ENCODE measurements at places on chromosomes 5 and 9.

GRCh38 chr5:26986985-26987384 is 51.4 kb downstream of the CDH9 start:
- no peak for DNase-seq

DNA sequence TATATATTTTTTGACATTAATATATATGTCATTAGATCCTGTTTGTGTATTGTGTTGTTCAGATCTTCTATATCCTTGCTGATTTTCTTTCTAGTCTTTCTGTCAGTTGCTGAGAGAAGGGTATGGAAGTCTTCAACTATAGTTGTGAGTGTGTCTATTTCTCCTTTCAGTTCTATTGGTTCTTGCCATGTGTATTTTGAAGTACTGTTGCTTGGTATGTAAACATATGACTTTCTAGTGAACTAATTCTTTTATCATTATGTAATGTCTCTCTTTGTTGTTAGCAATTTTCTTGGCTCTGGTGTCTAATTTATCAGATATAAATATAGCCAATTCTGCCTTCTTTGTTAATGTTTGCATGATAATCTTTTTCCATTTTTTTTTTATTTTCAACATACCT is 84.3 kb upstream of the CAST start:
- no peak for DNase-seq

GRCh38 chr5:122321921-122322320 is 9.9 kb downstream of the SNCAIP start:
- DNase-seq = no peak

DNA sequence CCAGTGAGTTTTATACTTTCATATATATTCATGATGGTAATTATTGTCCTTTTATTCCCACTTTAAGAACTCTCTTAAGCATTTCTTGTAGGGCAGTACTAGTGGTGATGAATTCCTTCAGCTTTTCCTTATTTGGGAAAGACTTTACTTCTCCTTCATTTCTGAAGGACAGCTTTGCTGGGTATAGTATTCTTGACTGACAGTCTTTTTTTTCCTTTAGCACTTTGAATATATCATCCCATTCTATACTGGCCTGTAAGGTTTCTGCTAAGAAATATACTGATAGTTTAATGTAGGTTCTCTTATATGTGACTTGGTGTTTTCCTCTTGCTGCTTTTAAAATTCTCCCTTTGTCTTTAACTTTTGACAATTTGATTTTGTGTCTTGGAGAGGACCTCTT is 109.0 kb upstream of the FSTL4 start:
- no peak for DNase-seq

DNA sequence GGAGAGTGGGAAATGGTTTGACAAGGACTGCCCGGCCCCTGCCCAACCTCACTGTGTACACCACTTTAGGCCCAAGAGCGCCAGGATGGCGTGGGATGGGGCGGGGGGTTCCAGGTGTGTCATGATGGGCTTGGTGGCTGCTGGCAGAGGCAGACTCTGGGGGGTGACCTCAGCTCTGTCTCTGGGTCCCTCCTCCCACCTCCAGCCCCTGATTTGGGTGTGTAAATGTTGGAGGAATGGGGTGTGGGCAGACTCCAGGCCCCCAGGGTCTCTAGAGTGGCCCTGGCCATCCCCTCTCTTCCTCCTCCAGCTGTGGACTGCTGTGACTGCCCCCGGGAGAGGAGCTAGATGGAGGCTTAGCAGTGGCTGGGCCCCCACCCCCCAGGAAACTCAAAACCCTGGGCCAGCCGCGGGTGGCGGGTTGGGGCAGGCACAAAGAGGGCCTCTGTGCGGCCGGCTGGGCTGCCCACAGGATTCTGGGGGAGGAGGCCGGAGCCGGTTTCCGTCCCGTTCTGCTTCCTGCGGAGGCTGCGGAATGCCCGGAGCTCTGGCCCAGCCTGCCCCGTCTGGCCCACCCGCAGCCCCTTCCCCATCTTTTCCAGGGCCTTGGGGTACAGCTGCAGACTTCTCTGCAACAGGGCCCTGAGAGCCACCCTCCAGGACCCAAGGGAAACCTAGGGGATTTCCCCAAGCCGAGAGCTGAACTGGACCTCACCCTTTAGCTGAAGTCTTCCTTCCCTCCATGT is 23.1 kb downstream of the CXXC5 start:
- peak; percentile 74 for DNase-seq

GRCh38 chr5:16809010-16809394 is 127.1 kb downstream of the MYO10 start:
- no peak for DNase-seq

- DNase-seq = no peak
Observed at GRCh38 chr9:120918931-120919842, 7.4 kb downstream of the TRAF1 start.

- no peak for DNase-seq
Observed at GRCh38 chr5:96703384-96703920, 41.3 kb downstream of the CAST start.

DNA sequence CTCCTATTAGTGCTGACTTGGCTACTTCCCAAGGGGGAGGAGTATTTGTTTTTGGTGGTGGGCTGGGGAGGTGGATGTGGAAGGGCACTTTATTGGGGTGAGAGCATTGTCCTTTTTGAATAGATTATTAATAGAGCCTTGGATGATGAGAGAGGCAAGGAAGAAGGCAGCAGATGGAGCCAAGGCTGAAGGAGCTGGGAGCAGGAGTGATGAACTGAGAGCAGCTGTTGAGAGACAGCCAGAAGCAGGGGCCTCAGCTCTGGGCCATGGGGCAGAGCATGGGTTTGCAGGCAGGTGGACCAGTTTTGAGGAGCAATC is 29.6 kb downstream of the RGS3 start:
- no peak for DNase-seq

- no peak for DNase-seq
Observed at GRCh38 chr5:18944771-18945170, 1043.2 kb downstream of the CDH18 start.

DNA sequence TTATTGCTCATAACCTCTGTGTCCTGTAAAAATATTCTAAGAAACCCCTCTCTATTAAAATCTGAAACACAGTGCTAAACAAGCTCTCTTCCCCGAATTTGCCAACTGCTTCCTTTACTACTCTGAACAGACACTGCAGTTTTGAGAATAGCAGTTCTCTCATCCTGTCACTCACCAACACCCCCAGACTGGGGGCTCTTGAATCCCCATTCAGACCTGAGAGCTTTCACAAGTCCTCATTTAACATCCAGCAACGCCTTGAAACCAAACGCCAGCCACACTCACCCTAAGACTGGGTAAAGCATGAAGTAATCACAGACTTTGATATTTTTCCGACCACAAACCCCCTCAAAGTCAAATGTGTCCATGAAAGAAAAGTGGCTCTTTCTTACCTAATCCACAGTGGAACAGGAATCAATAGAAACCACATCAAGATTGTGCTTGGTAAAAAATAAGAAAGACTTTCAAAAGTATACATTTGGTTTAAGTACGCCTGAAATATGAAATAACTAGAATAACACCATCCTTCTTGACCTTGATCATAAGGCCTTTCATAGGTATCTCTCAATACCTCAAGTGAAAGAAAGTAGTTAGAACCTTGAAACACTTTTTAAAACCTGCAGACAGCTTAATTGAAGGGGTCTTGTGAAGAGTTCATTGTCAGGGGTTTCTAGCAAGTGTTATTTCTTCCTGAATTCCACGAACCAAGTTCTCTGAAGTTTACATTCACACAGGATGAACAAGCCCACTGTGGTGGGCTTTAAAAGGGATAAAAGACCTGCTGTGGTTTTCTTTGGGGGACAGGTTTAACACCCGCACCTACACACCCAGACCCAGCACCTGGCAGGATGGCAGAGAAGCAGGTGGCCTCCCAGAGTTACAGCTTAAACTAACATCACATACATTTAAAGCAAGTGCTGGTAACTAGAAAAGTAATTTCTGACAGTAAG is 412.6 kb downstream of the MLLT3 start:
- no peak for DNase-seq

DNA sequence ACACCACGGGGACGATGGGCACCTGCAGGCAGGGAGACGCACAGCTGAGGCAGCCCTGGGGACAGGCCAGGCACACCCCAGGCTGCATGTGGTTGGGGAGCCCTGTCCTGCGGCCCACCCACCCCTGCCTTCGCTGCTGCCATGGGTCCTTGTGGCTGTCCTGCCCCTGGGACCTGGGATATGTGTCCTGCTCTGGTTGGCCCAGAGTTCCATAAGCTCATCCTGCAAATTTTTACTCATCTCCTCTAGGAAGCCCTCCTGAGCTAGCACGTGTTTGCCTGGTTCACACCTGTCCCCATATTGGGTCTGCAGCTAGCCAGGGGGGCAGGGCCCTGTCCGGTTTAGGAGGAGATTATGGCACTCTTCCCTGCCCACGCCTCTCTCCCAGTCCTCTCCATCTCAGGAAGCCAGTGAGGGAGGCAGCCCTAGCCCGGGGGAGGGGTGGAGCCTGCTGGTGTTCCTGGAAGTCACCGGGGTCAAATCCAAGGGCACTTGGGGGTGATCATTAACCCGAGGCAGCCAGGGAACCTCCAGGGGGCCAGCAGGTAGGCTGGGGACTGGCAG is 12.2 kb downstream of the EGFL7 start:
- no peak for DNase-seq

- DNase-seq = no peak
Observed at GRCh38 chr5:156560002-156560401, 233.0 kb downstream of the SGCD start.

- DNase-seq = no peak
Observed at GRCh38 chr9:18384066-18384465, 89.9 kb upstream of the ADAMTSL1 start.

DNA sequence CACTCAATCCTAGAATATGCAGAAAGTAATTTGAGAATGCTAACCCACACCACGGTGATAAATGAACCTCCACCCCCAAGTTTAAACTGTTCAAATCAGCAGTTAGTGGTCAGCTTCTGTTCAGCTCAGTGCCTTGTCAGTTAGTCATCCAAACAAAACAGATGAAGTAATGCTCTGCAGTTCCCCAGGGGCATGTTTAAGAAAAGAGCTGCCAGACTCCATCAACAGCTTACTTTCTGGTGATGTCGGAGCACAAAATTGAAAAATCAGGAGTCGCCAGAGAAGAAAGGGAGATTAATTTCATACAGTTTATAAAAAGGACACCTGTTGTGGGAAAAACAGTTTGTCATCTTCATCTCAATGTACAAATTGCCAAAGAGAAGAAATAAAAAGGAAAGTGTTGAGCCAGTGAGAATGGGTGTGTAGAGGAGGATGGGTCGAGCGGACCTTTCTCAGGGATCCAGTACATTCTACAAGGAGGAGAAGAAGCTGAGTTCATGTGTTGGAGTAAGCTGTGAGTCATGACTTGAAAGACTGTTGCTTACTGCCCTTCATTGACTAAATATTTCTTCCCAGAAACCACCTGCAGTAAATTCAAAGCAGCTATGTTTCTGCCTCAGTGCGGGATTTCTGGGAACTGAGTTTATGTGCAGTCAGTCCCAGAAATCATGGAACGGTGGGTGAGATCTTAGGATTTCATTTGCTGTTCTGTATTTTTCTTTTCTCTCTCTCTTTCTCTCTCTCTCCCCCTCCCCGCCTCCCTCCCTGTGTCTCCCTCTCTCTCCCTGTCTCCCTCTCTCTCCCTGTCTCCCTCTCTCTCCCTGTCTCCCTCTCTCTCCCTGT is 13.7 kb downstream of the TRIO start:
- peak; percentile 84 for DNase-seq
